ENCODE measurements at places on chromosomes 1 and 21. TPM values are rescaled to one million over a fixed set of nuclear protein-coding genes. Genes with fewer than 3 reads are reported as not detected.
A peak's percentile ranks its signal among the peaks of the same experiment; 100 is the strongest.

DNA sequence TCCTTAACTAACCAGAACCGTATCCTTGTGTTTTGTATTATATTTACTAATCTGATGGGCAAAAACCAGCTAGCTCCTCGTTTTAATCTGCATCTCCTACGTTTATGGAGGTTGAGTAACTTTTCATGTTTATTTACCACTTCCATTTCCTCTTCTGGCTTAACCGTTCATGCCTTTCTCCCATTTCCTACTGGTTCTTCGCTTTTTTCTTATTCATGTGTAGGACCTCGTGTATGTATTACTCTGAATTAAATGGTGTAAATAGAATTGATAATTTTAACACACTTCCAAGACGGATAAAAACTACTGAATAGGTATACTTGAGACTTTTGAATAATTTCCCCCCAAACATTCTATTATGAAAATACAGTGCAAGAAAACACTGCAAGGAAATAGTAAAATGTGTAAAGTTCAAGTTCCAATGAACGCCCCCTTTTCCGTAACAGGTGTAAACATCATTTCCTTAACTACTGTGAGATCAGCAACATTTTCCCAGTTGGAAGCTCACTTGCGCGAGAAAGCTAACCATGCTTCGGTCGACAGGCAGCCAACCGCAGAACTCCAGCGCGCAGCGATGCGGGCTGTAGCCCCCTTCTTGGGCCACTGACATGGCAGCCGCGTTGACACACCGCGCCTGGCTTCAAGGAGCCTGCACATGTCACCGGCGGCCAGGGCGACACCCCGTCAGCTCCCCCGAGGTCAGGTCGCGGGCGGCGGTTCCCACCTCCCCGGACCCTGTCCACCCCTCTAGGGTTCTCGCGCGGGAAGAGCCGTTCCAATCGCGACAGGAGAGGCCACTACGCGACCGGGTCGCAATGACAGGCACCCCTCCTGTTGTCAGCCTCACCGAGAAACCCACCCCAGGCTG lies 816 bp downstream of the EDEM3 start:
- DNase-seq, result peak; percentile 83
- H3K27ac ChIP-seq, result peak overlapping the region; percentile 62
- peaks cover 21% of the 10 kb centered on the region for H3K27me3 ChIP-seq
- peak overlapping the region; percentile 94 for H3K4me3 ChIP-seq
- no peaks in the 10 kb centered on the region for H3K4me1 ChIP-seq

DNA sequence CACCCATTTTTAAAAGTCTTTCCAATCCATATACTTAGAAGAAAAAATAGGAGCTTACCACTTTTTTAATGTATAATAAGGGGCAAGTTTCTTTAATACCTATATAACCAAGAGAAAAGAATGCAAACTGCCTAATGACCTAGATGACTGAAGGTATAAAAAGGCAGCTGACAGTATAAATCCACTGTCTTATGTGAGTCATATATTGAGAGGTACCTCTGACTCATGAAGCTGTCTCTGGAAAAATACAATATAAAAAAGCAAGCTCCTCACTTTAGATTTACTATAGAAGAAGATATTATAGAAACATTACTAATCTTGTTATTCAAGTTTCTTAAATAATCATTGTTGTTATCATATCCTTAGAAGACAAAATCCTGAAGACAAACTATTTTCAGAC lies 144.2 kb downstream of the VAV3 start:
- no peaks in the 10 kb centered on the region for H3K27me3 ChIP-seq
- no peaks in the 10 kb centered on the region for H3K4me1 ChIP-seq
- no peak overlapping the region for H3K4me3 ChIP-seq
- no peaks in the 10 kb centered on the region for H3K36me3 ChIP-seq

DNA sequence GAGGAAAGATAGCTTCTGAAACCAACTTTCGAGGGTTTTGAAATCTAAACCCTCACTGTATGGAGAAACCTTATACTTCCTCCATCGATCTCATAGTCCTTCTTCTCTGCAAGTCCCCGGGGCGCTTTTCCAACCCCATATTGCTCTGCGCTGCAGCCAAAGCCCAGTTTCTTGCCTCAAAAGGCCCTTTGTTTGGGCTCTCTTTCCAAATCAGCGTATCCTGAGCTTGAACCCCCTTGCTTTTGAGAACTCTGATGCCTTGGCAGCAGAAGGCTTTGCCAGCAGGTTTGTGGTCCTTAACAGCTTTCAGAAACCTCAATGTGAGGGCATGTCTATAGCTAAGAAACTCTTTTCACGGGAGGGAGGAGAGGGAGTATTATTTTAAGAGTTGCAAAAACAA lies 21.6 kb downstream of the PLPP3 start:
- no peaks in the 10 kb centered on the region for H3K36me3 ChIP-seq
- H3K27me3 ChIP-seq, result no peaks in the 10 kb centered on the region
- no peak overlapping the region for H3K4me3 ChIP-seq
- H3K27ac ChIP-seq, result no peak overlapping the region
- no peak for DNase-seq

- no peak overlapping the region for H3K27ac ChIP-seq
- DNase-seq, result no peak
- no peaks in the 10 kb centered on the region for H3K27me3 ChIP-seq
- no peaks in the 10 kb centered on the region for H3K36me3 ChIP-seq
Measured at GRCh38 chr1:186715887-186716809, 35.9 kb upstream of the PTGS2 start.

- no peak for DNase-seq
- no peak overlapping the region for H3K27ac ChIP-seq
- H3K36me3 ChIP-seq, result no peaks in the 10 kb centered on the region
- H3K4me1 ChIP-seq, result no peaks in the 10 kb centered on the region
Measured at GRCh38 chr1:40853113-40853884, 8.9 kb downstream of the CITED4 start.

DNA sequence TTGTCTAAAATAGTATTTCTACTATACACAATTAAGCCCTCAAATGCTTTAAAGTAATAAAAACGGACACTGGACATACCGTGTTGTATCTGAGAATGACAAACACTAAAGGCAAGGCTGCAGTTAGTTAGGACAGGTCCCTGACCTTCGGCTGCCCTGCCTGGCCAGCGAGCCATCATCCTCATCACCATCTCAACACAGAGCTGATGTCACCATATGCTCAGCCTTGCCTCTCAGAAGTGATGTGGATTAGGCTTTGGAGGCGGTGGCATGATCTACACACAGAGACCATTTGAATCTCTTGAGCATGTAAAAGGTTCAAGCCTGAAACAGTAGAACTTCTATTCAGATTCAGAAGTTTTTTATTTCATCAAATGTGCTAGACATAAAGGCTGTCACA lies 244.7 kb downstream of the SDCCAG8 start:
- no peak overlapping the region for H3K4me3 ChIP-seq
- H3K27me3 ChIP-seq, result no peaks in the 10 kb centered on the region
- no peaks in the 10 kb centered on the region for H3K36me3 ChIP-seq
- H3K4me1 ChIP-seq, result no peaks in the 10 kb centered on the region
- DNase-seq, result no peak

GRCh38 chr1:80059940-80060339 lies 1053.4 kb upstream of the ADGRL4 start:
- H3K27ac ChIP-seq, result no peak overlapping the region
- no peak overlapping the region for H3K4me3 ChIP-seq
- H3K36me3 ChIP-seq, result no peaks in the 10 kb centered on the region
- H3K4me1 ChIP-seq, result no peaks in the 10 kb centered on the region

GRCh38 chr1:221813887-221814286 lies 72.0 kb upstream of the DUSP10 start:
- no peaks in the 10 kb centered on the region for H3K27me3 ChIP-seq
- no peak for DNase-seq
- peaks cover 6% of the 10 kb centered on the region for H3K4me1 ChIP-seq
- H3K36me3 ChIP-seq, result no peaks in the 10 kb centered on the region
- H3K4me3 ChIP-seq, result no peak overlapping the region

- peak; percentile 95 for DNase-seq
- H3K27ac ChIP-seq, result no peak overlapping the region
- H3K27me3 ChIP-seq, result peaks cover 27% of the 10 kb centered on the region
- no peak overlapping the region for H3K4me3 ChIP-seq
- H3K36me3 ChIP-seq, result no peaks in the 10 kb centered on the region
Measured at GRCh38 chr1:54996359-54996868, 2.3 kb upstream of the BSND start.

DNA sequence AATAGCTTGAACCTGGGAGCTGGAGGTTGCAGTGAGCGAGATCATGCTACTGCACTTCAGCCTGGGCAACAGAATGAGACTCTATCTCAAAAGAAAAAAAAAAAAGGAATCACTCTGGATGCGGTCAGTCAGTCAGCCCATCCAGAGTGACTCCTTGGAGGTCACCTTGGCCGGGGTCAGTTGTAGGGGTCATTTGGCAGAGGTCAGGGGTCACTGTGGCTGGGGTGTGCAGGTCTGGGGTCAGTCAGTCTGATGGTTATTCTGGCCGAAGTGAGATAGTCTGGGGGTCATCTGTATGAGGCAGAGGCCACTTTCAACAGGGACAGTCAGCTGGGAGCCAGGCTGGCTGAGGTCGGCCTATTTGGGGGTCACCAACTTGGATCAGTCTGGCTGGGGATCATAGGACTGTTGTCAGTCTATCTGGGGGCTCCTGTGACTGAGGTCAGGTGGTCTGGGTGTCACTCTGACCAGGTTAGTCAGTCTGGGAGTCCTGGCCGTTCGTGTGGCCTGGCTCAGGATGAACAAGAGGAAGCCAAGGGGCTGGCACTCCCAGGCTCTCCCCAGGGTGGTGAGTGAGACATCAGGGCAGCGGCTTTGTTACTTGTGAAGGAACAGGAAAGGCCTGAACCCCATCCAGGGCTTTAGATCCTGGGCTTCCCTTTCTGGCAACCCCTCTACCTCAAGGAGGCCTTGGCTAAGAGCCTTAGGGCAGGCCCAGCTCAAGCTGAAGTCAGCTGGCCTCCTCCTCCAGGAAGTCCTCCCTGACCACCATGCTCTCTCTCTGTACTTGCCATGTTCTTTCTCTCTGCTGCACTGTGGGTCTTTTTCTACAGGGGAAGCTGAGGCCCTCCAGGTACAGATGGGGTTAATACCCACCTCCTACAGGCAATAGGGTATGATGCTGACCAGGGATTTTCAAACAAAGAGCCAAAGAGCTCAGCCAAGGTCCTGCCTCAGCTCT lies 15.1 kb downstream of the PTPRU start:
- no peaks in the 10 kb centered on the region for H3K36me3 ChIP-seq
- H3K27me3 ChIP-seq, result no peaks in the 10 kb centered on the region

- peaks cover 72% of the 10 kb centered on the region for H3K36me3 ChIP-seq
- no peak for DNase-seq
- H3K27ac ChIP-seq, result no peak overlapping the region
Measured at GRCh38 chr1:223788746-223789415, 56.9 kb downstream of the TP53BP2 start.

DNA sequence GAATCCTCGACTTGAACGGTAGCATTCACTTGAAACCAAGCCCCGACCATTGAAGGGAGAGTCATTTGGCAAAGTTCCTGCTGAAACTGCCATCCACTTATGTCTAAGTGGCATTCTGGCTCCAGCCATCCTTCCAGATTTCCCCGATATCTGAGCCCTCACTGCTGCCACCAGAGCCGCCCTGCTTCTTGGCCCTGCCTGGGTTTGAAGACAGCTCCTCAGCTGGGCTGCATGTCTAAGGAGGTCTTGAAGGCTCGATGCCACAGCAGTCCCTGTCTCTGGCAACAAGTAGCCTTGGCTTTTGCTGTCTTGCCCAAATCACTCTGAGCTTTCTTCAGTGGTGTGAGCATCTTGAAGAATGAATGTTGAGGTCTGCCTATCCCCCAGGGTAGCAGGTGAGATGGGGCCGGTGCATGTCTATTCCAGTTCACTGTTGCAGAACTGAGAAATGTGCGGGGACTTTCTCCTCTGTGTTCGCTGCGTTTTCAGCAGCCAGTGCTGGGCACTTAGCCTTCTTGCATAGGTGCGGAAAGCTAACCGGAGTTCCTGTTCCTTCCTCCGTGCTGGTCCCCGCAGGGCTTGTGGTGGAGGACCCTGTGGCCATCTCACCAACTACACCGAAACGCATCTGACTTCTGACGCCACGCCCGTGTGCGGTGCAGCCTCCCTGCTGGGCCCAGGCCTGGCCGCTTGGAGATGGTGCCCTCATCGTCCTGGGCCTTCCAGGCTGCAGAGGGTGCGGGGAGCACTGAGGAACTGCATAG lies 29.2 kb downstream of the MAN1C1 start:
- DNase-seq, result no peak
- peaks cover 15% of the 10 kb centered on the region for H3K4me1 ChIP-seq
- H3K4me3 ChIP-seq, result no peak overlapping the region
- no peaks in the 10 kb centered on the region for H3K36me3 ChIP-seq

GRCh38 chr1:165248969-165249571 lies 107.4 kb downstream of the LMX1A start:
- peaks cover 27% of the 10 kb centered on the region for H3K27me3 ChIP-seq
- peaks cover 23% of the 10 kb centered on the region for H3K4me1 ChIP-seq
- no peaks in the 10 kb centered on the region for H3K36me3 ChIP-seq
- DNase-seq, result peak; percentile 55
- H3K4me3 ChIP-seq, result no peak overlapping the region

- H3K36me3 ChIP-seq, result no peaks in the 10 kb centered on the region
- H3K27ac ChIP-seq, result no peak within 1 kb of the TSS
- no peaks in the 10 kb centered on the region for H3K4me1 ChIP-seq
- no peak within 1 kb of the TSS for H3K4me3 ChIP-seq
Measured at GRCh38 chr21:44353191-44353970, at the start of gene TRPM2. Gene TRPM2 (plus strand): TSS chr21:44353621. CDS start chr21:44353701, 80 bp downstream.

- no peak overlapping the region for H3K27ac ChIP-seq
- H3K36me3 ChIP-seq, result peaks cover 83% of the 10 kb centered on the region
- no peaks in the 10 kb centered on the region for H3K4me1 ChIP-seq
- no peaks in the 10 kb centered on the region for H3K27me3 ChIP-seq
- H3K4me3 ChIP-seq, result no peak overlapping the region
Measured at GRCh38 chr1:35894183-35894582, 11.2 kb downstream of the AGO1 start.

DNA sequence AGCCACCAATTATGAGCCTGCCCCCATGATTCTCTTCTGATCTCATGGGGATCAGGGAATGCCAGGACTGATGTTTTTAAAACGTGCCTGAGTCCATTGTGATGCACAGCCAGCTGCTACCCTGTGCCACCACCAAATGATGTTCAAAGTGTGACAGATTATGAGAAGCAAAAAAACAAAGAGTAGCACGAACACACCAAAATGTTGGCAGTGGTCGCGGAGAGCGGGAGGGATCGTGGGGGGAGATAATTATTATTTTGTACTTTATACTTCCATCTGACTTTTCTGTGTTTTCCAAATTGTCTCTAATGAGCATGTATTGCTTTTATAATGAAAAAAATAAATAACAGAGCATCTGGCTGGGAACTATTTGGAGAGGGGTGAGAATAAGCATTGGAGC lies 50.5 kb downstream of the EPHB2 start:
- H3K27me3 ChIP-seq, result peaks cover 26% of the 10 kb centered on the region
- no peaks in the 10 kb centered on the region for H3K36me3 ChIP-seq
- DNase-seq, result no peak
- no peaks in the 10 kb centered on the region for H3K4me1 ChIP-seq

Gene MNDA
- not detected for total RNA-seq

Gene LCE2A
- total RNA-seq, result not detected

Gene GFI1
- 0.27 TPM for total RNA-seq

Gene IFT25
- 53.4 TPM for total RNA-seq

Gene TRAPPC10
- total RNA-seq, result 36.8 TPM

All from endodermal cell (in vitro differentiated cells).